ENCODE measurements at places on chromosomes 1 and 21. TPM values are rescaled to one million over a fixed set of nuclear protein-coding genes. Genes with fewer than 3 reads are reported as not detected.

TAF5L gene
- polyA plus RNA-seq: 7.6 TPM

HJV gene
- polyA plus RNA-seq: not detected

KCNQ4 gene
- polyA plus RNA-seq: not detected

PRAMEF6 gene
- polyA plus RNA-seq: not detected

CYP4A22 gene
- not detected for polyA plus RNA-seq

LCE1A gene
- polyA plus RNA-seq: not detected

EXTL1 gene
- not detected for polyA plus RNA-seq
